Stimulated activated CD8-positive, alpha-beta memory T cell treated with anti-CD3 and anti-CD28 coated beads, Interleukin-15, amount 100 ng/mL, for 4 hours (primary cell): ENCODE measurements at places on chromosomes 1 and 21.

DNA sequence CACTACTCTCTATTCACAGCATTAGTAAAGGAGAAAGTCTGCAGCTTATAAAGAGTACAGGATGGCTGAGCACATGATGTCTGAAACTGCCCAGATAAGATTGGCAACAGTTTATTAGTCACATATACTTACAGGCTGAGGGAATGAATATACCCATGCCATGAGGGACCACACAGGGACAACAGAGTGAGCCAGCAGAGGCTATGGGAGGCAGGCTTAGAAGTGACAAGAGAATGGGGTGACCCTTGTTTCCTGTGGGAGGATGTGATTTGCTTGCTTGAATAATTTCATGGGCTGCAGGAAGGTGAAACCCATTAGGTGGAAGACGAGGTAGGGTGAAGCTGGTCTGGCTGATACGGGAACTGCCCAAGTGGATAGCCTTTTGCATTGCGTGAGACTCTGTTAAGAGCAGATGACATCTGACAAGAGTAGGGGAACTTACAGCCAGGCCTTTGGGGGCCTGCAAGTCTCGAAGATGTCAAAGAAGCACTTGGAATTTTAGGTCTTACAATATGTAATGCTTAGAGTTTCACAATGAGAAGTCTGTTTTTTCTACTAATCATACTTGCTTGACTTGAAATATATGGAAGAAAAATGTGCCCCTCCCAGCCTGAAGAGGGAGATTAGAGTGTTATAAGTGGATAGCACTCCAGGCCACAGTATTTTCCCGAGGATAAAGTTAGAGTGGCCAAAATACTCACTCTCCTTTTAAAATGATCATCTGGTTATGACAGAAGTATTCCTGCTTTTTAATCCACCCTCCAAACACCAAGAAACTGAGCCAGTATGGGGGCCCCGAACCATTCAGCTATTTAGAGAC is 34.6 kb upstream of the TNFSF4 start:
- DNase-seq: no peak

GRCh38 chr1:208009706-208010444 is 99.0 kb upstream of the CD34 start:
- no peak for DNase-seq

DNA sequence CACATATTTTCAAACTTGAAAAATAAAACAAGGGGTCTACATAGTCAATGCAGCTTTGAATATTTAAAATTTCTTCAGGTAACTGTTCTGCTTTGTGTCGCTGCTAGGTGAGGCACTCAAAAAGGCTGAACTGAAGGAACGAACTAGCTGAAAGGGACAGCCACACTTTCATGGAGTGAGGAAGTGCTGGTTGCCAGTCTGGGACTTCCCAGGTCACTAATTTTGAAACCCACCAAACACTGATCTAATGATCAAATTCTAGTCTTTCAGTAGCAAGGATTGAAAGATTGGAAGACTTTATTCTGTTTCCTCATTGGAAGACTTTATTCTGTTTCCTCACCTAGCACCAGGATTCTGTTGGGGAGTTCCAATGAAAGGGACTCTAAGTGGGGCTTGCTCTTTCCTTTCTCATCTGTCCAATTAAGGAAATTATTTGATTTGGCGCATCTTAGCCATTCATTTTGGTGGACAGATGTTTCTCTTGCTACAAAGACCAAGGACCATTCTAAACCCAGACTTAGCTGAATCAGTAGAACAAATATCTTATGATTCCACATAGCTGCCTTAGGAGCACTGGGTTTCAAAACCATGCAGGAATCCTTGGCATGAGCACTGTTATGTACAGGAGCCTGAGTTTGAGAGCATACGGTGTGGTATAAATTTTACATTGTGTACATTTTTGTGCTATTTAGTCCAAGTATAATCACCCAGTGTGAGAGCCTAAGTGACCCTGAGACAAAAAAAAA is 10.9 kb upstream of the ARID1A start:
- DNase-seq: no peak

- DNase-seq: no peak
Observed at GRCh38 chr1:53336146-53336545, 8.3 kb upstream of the LRP8 start.

GRCh38 chr21:42833439-42833815 is 45.9 kb downstream of the WDR4 start:
- no peak for DNase-seq

GRCh38 chr1:93288558-93288957 is 57.1 kb upstream of the DR1 start:
- DNase-seq: no peak
